Activated CD4-positive, alpha-beta T cell treated with anti-CD3 and anti-CD28 coated beads, Interleukin-2, amount 10 ng/mL, durations not matched to agents 7 days and 5 days (primary cell): ENCODE measurements at places on chromosomes 4 and X. TPM values are rescaled to one million over a fixed set of nuclear protein-coding genes. Genes with fewer than 3 reads are reported as not detected.

DNA sequence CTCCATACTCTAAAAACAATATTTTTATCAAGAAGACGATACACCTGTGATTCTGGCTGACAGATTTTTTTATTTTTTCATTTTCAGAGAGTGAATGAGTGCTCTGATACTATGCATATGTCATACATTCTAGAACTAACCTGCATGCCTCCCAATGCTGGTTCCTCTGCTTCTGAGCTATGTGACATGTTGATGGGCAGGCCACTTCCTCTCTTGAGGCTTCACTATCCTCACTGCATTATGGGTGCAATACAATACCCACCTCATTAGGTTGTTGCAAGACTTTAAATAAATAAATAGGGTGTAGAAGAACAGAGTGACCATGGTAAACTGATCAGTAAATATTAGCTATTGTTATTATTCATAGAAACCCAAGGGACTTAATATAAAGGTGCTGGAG lies 408.3 kb downstream of the HNRNPD start:
- DNase-seq: no peak

- DNase-seq: no peak
These were observed 38.2 kb upstream of the UXT start for GRCh38 chrX:47697181-47697580.

DNA sequence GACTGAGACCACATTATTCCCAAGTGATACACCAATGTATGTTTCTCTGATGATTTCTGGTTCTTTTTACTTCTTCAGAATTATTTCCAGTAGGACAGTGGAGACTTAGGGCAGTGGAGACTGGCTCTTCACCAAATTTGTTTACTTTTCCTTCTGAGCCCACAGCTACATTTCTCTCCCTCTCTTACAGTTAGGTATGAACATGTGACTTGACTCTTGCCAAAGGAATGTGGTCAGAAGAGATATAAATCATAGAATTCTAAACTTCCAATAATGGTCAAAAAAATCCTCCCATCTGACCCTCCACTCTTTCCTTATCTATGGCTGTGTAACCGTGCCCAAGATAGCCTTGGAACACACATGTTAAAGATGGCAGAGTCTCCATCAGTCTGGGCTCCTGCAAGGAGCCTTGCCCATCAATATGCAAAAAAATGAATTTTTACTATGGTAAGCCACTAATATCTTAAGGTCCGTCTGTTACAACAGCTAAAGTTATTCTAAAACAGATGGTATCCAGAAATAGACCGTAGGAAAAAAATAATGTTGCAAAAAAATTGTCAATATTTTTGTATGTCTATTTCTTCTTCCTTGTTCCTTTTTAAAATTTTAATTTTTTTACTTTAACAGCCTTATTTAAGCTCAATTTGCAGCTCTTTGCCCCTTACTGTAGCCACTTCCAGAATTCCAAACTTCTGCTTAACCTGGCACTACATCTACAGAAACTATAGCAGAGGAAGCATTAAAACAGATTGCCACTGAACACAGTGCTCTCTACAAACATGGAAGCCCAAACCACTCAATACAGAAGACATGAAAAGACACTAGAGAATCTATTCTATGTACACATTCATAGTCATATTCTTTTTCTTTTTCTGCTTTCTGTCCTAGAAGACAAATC lies 260.7 kb downstream of the COL25A1 start:
- DNase-seq: no peak

DNA sequence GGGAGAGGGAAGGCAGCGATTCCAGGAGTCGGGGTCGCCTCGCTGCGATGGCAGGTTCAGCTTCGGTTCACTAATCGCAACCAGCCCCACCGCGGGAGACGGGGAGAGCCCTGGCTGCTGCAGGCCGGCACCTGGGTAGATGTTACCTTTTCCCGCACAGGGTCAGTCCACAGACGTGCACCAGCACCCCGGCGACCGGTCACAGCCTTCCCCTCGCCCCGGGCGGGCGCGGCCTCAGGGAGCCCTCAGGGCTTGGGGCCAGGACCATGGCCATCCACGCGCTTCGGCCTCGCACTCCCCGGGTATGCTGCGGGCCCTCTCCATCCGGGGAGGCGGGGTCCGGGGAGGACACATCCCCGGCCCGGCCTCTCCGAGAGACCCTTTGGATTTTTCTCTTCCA lies 26.1 kb upstream of the EXOC1L start:
- no peak for DNase-seq

GRCh38 chr4:104616401-104616820 lies 121.7 kb upstream of the CXXC4 start:
- no peak for DNase-seq

GRCh38 chr4:77146186-77147078 lies 10.6 kb upstream of the CCNG2 start:
- no peak for DNase-seq

- DNase-seq: no peak
These were observed 10.4 kb upstream of the SPIN4 start for GRCh38 chrX:63361494-63361893.

DNA sequence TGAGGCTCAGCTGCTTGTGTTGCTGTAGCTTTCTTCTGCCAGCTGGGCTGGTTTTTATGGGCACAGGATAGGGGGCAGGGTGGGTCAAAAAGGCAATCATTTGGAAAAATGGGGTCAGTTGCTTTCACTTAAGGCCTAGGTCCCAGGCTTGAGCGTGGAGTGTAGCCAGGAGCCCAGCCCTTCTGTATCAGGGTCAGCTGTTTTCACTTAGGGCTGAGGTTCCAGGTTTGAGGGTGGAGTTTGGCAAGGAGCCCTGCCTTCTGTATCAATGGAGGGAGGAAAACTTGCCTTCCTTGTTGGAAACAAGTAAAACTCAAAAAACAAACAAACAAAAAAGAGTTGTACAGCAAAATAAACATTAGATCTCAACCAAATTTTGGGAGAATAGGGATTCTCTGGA lies 37.0 kb upstream of the UGT8 start:
- DNase-seq: no peak

- no peak for DNase-seq
These were observed 211.5 kb downstream of the DHX15 start for GRCh38 chr4:24372881-24373280.

CC2D2A gene
- total RNA-seq: not detected

ATOH1 gene
- not detected for total RNA-seq

NRK gene
- not detected for total RNA-seq

XKRX gene
- total RNA-seq: 0.08 TPM

GASK1B gene
- total RNA-seq: not detected

ANXA3 gene
- 2.2 TPM for total RNA-seq

MID1 gene
- 0.22 TPM for total RNA-seq
